ENCODE measurements at places on chromosomes 1 and 21.

DNA sequence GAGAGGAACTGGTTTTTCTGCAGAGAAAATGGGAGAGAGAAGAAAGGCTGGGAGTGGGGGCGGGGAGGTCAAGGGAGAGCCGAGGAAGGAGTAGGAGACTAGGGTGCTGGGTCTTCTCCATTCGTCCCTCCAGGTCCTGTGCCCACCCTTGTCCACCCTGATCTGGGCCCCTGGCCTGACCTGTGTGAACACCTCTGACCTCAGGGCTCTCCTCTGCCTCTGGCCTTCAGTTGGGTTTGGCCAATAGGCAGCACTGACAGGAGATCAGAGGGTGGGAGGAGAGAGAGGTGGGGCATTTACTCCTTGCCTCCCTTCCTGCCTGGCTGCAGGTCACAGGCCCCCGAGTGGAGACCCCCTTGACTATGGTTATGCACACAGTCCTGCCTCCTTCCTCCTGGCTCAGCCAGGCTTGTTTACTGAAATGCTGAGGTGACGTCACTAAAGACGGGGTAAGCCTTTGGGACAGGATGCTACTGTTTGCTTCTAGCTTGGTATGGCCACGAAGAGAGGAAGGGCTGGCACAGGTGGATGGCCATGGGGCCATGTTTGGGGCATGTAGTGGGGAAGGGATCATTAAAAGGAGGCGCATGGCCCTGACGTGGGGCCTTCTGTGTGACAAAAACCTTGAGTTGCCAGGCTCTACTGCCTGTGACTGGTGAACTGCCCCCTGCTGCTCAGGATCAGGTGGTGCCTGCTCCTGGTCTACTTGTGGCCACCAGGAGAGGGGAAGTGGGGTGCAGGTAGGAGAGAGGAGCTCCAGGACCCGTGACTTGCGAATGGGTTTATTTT, 248.7 kb upstream of the CSF3R start:
- DNase-seq: no peak

DNA sequence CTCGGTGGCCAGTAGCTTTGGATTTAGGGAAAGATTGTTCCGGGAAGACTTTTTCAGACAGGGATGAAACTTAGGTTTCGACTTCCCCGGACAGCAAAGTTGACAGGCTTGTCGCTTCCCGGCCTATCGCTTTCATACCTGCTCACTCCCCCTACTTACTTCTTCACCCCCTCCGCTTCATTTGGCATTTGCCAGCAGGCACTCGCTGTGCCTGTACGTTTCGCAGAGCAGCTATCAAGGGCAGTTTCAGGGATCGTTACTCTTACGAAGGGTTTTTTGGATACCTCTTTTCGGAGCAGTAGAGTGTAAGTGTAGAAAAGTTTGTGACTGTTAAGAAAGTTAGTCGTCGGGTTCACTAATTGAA, 393 bp downstream of the BLZF1 start:
- DNase-seq: no peak

GRCh38 chr1:200217703-200218102, 190.2 kb downstream of the NR5A2 start:
- no peak for DNase-seq

DNA sequence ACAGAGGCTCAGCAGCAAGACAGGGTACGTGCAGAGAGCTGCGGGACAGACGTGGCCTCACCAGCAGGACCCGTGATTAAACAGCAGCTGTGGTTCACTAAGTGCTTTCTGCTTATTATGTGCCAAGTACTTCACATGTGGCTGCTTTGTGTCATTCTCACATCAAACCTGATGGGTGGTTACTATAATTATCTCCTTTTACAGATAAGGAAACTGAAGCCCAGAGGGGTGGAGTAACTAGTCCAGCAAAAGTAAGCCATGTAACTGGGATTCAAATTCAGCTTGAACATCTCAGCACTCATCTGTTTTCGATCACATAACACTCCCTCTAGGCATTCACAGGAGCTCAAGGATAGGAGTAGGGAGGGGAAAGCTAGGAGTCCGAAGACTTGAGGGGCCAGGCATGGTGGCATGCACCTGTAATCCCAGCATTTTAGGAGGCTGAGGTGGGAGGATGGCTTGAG, 50.8 kb upstream of the CLIC4 start:
- DNase-seq: no peak

GRCh38 chr1:72557446-72558049, 275.2 kb upstream of the NEGR1 start:
- DNase-seq: no peak

DNA sequence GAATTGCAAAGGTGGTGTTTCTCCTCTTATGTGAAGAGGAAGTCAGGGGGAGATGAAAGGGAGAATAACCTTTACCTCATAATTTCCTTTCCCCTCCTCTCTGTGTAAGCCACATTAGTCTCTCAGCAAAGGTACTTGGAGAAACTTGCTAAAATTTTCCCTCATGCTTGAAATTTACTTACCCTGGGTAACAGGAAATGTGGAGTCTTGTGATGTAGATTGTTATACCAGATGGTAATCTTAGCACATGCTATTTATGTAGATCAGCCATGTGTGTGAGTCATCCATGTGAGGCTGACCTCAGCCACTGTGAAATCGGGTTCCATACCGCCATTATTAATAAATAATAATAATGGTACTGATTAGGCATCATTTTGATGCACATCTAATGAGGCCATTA, 128.4 kb downstream of the TGFB2 start:
- no peak for DNase-seq

GRCh38 chr1:212060632-212061472, 25.3 kb downstream of the DTL start:
- no peak for DNase-seq

GRCh38 chr1:51936531-51936930, 54.0 kb downstream of the RAB3B start:
- no peak for DNase-seq

DNA sequence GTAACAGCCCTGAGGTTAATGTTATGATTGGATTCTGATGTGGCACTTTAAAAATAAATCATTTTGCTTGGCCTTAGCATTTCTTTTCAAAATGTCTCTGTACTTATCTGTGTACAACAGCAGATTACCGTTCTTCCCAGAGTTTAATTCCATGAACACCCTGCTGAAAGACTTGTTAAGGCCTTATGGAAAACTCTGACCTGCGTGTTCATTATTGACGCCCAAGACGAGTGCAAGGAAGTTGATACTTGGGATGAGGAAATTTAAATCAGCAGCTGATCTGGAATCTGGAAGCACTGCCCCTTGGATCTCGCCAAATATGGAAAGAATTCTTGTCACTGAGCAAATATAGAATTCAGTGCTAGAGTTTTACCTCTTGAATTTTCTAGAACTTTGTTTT, 6.7 kb downstream of the ERG start:
- DNase-seq: no peak

GRCh38 chr1:199081739-199082138, 442.9 kb downstream of the PTPRC start:
- DNase-seq: no peak

DNA sequence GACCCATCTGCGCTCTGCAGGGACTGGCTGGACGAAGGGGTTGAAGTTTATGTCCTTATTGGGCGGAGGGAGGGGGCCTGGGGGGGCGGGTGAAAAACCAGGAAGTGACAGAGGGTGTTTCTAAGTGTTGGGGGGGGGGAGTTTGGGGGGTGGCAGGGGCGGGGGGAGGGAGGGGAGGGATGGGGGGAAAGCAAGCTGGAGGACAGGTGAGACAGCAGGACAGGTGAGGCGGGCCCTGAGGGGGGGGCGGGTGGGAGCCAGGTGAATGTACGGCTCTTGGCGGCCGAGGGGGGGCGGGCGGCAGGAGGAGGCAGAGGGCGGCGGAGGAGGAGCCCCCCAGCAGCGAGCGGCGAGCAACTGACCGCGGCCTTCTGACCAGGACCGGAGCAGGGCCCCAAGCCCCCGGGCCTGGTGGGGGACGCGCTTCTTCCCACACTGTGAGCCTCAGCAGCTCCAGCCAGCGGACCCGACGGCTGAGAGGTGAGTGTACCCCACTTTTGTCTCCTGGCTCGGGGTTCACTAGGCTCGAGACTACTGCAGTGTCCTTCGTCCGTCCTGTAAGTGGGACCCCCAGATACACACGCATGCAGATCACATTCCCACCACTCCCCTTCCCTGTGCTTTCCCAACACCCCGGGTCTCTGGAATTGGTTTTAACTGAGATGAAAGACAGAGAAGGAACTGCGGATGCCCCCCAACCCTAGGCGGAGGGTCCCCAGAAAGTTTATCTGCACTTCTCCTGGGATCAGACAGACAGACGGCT, at the start of gene ZBTB7B:
TSS of gene ZBTB7B (plus strand) at position 339 of the 763 bp plus-strand sequence. CDS start 11,859 bp downstream, outside the sequence.
- DNase-seq: no peak

DNA sequence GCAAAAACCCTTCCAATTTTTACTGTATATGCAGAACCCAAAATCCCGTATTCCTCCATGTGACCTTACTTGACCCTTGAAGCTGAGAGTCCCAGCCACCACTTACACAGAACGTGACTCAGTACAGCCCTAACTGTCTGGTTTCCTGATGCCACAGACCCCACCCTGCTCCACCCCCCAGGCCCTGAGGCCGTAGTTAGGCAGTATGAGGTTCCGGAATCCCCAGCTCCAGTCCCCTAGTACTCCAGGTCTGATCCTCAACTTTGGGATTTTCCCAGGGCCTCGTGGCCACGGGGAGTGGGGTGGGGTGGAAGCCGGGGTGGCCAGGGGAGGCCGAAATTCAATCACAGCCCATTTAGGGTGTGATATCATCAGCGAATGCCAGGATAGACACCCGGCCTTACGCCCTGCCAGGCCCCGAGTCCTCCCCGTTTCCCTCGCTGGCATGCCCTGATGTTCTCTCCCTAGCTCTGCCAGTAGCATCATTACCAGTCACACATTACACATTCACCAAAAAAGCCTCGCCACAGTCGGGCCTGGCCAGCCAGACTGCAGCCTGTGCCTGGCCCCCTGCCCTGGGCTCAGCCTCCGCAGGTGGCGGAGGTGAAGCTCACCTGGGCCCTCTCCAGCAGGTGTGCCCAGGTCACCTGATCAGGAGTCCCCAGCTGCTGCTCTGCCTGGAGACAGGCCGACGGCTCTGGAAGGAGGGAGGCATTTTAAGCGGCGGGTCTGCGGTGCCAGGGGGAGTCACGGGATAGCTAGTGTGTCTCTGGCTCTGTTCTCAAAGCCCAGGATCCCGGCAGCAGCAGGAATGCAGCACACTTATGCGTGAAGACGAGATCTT, 70.8 kb downstream of the SCCPDH start:
- DNase-seq: no peak

DNA sequence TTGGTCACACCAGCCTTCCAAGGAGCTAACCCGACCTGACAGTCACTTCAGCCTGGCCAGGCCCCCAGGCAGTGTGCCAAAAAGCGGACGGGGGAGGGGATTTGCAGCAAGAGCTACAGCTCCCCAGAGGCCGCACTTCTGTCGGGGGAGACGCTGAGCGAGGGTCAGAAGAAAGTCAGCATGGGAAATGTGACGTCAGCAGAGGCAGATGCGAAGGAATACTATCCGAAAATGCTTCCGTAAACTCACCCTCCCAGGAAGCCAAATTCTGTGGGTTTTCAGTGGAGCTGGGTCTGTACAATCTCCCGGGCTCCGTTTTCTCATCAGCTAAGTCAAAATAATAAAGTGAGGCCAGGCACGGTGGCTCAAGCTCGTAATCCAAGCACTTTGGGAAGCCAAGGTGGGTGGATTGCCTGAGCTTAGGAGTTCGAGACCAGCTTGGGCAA, 28.5 kb upstream of the ECE1 start:
- no peak for DNase-seq

- DNase-seq: no peak
Measured at GRCh38 chr1:229037806-229038405, 233.0 kb upstream of the RAB4A start.

GRCh38 chr1:86618358-86618757, 71.5 kb downstream of the CLCA4 start:
- no peak for DNase-seq

DNA sequence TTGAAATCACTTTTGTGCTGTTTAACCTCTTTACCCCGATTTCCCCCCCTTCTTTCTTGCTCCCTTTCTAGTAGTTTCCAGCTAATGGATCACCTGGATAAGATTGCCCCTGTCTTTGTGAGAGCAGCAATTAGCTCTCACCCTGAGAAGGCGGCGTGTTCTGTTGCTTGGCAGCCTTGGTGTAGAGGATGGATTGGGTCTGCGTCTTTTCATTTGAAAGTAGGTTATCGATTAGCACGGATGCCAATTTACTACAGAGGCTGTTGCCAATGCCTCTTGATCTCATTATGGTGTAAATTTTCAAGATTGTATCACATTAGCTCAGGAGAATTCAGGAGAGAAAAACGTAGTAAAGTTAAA, 26.4 kb downstream of the KIF26B start:
- DNase-seq: no peak

GRCh38 chr1:225928186-225929175, 4.4 kb upstream of the PYCR2 start:
- no peak for DNase-seq

GRCh38 chr1:194062962-194063361, 876.5 kb upstream of the B3GALT2 start:
- DNase-seq: no peak

DNA sequence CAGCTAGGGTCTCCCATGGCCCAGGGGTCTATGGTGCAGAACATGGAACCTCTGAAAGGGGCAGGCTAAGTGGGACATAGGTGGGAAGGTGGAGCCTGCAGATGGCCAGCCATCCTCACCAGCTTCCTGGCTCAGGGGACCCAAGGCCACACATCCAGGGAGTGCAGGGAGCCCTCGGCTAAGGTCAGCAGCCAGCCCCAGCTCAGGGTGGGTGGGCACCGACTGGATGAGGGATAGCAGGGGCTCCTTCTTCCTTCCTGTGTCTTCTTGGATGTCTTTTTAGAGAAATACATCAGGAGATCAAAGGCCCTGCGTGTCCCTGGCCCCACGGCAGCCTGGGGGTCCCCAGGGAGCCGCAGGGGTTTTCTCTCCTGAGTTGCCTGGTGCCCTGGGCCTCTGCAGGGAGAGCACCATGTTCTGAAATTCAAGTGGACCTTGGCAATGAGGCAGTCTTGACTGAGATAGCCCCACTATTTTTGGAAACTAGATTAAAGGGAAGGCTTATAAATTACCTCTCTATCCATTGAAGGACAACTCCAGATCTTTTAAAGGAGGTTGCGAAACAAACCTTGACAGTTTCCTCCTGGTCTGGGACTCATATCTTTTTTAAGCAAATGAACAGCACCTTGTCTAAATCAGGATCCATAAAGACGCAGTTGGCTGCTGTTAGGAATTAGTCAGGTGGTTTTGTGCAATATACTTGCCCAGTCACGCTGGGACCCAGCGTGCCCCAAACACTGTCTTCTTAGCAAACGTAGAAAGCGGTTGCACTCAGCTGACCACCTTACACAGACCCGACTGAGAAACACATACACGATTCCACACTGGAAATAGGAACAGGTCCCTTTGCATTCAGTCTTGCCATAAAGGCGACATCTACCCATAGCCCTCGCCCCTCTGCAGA, 242.3 kb downstream of the TOMM20 start:
- no peak for DNase-seq

- no peak for DNase-seq
Measured at GRCh38 chr1:171221665-171222591, 26.4 kb upstream of the FMO1 start.

Measured in activated T-helper 1 cell treated with anti-CD3 and anti-CD28 coated beads, Interleukin-2, amount 50 U/mL, for 16 hours (primary cell).